ENCODE measurements at places on chromosomes 12 and 14.

DNA sequence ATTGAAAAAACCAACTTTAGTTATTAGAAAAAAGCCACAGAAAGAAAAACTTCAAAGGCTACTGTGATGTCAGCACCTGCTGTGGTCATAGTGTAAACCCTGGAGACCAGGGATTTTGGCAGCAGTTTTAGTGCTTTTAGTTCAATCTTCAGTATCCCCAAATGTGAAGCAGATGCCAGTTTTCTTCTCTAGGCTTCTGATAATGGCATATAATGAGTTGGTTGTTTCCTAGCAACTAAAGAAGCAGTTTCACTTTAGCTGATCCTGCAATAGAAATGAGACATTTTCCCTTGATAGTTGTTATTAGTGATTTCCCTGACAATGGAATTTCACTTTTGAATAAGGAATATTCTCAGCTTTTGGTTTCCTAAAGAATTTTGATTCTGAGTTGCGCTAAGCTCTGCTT is 131.2 kb downstream of the NUBPL start:
- no peak for DNase-seq

DNA sequence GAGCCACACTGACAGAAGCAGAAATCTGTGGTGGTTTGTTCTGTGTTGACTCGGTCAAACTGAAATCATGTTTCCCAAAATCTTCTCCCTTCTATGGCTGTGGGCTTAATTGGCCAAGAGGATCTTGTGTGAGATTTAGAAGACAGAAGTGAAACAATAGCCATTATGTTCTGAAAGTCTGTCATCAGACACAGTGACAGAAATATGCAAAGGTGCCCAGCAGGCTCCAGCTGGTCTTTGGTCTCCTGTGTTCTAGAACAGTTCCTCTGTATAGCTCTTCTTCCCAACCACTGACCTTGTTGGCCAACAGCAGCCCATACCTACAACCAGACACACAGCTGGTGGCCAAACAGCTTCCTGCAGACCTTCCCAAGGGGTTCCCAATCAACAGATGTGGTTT is 25.0 kb upstream of the COCH start:
- DNase-seq = no peak

DNA sequence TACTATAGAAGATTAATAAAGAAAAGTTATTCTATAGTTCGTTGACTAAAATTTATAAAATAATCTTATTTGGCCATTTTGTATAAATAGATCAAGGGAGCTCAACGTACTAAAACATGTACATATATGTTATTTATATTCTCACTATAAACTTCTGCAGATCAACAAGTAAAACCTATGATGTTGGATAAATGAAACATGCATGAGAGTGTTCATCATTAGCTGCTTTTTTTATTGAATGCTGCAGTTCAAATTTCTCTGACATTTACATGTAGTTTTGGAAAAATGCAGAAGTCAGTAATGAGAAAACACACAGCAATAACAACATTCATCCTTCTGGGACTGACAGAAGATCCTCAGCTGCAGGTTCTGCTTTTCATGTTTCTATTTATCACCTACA is at the start of gene OR6C68:
Gene OR6C68, plus strand, starts transcription at position 301 of the 400 bp plus-strand sequence. Its CDS starts 0 bp downstream, at position 301.
- DNase-seq = no peak

DNA sequence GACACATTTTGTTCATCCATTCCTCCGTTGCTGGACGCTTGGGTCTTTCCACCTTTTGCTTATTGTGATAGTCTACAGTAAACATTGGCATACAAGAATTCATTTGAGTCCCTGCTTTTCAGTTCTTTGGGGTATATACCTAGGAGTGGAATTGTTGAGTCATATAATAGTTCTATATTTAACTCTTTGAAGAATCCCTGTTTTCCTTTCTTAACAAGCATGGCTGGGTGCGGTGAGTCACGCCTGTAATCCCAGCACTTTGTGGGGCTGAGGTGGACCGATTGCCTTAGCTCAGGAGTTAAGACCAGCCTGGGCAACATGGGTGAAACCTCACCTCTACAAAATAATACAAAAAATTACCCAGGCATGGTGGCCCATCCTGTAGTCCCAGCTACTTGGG is 75.4 kb downstream of the CCDC92 start:
- DNase-seq = no peak

DNA sequence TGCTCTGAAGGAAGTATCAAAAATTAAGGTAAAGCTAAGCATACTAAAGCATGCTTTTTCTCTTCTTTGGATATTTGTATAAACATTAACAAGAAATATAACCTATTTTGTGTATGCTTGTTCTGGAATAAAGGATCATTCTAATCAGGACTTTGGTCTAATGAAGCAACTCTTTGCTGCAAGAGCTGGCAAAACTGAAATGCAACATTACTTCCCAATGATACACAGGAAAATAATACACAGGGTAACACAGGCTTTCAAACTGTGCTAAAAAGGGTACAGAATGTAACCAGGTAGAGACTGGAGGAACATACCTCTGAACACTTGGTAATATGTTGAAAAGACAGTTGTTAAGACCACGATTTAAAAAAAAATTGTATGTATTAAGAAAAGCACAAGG is 222.5 kb upstream of the DIO2 start:
- DNase-seq = no peak

DNA sequence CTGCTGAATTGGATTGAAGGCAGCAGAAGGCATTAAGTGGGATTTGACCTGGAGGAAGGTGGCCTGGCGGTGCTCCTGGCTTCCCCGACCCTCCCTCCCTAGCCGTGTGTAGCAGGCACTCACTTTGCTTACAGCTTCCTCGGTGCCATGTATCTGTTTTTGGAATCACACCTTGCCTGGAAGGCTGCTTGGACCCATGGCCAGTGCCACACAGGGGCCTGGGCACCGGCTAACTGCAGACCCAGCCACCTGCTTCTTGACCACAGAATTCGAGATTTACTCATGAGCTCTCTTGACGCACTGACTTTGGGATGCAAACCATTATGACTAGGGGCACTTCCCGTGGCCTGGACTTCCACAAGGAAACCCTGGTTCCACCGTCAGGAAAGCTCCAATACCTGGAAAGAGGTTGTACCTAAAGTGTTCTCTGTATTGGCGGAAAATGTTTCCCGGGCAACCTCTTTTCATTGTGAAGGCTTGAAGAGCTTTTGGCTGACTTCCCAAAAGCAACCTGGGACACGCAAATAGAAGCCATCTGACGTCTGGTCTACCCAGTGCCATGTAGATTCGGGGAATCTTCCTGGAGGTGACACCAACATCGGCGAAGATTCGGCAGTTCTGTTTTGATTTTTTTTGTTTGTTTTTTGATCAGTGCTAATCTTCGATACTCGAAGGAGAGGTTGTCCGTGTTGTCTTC is 125.6 kb upstream of the RTL1 start:
- no peak for DNase-seq

- DNase-seq = no peak
Observed at GRCh38 chr12:112734859-112735695, 56.5 kb upstream of the RPH3A start.

DNA sequence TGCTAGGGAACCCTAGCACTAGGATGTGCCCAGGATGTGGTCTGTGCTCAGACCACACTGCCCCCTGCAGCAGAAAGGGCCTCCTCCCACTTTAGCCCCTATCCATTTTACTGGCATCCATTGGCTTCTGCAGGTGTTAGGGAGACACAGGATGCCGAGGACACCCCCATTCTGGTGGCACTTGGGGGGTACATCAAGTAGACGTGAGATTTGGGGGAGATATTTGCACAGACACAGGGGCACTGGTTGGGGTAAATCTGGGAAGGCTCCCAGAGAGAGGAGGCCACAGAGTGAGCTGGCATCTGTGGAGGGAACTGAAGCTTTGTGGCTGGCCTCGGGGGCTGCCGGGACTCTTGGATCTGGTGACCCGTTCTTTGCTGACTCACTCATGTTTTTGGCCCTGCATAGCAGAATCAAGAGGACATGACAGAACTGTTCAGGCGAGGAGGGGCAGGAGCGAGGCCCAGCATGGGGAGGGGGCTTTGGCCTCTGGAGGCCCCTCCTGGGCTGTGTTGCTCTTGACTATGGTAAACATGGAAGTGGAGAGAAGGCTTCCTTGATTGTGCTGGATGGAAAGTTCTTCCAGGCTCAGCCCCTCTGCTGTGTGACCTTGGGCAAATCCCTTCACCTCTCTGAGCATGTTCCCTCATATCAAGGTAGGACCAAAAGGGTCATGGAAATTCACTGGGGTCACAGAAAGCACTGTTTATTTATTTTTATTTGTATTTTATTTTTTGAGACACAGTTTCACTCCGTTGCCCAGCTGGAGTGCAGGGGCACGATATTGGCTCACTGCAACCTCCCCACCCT is 1.8 kb downstream of the PLBD2 start:
- DNase-seq = no peak

DNA sequence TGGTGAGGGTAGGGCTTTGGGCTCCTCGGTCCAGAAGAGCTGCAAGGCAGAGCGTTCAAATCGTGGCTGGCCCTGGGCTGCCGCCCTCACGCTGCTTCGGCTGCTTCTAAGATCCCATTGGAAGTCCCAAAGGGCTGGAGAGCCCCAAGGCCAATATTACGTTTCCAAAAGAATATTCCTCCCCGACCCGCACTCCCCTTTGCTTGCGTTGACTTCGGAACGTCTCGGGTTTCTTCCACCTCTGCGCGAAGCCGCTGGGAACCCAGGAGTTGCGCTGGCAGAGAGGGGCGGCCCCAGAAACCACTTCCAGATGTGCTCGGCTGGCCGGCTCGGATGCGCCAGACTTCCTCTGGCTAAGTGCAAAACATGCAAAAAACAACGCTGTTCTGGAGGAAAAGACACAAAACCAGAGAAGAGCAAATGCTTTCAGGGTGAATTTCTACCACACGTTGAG is at the start of gene GLT8D2:
Gene GLT8D2, minus strand, starts transcription at position 285 of the 454 bp plus-strand sequence. CDS start 30,539 bp downstream, outside the sequence.
- peak; percentile 22 for DNase-seq

GRCh38 chr12:116443821-116444589 is 115.2 kb upstream of the MAP1LC3B2 start:
- DNase-seq = no peak

DNA sequence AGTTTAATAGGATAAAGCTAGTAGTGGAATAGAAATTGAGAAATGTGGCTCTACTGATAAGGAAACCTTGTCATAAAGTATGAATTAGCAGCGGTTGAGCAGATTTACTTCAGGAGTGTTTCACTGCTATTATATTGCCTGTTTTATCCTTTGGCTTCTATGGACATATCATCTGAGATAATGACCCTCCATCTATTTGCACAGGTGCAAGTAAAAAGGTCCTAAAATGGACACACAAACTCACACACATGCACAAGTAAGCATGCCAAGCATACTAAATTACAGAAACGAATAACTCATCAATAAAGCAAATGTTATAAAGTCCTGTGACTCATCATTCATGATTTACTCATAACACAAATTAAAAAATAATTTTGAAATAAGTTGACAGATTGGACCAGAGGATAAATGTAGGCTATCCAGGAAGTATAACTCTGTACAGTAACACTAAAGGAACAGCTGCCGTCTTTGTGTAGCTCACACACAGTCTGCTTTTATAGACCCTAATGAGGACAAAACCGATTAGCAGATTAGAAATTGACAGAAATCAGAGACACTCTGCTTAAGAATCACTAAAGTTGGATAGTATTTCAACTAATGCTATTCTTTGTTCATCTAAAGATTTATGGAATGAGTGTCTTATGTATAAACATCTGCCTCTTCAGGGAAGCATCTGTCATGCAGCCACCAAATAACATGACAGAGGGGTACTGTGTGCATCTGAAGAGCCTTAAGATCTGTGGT is 73.9 kb downstream of the SYT1 start:
- DNase-seq = no peak

DNA sequence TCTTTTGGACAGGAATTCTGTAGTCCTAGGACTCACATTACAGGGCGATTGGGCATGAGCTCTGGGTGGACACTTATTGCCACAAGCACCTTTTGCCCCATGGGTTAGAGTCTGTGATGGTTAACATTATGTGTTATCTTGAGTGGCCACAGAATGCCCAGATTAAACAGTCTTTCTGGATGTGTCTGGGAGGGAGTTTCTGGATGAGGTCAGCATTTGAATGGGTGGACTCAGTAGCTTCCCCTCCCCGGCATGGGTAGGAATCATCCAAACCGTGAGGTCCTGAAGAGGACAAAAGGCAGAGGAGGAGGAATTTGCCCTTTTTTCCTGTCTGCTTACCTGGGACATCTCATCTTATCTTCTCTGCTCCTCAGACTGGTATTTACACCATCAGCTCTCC is 85.6 kb downstream of the BMP4 start:
- no peak for DNase-seq

- no peak for DNase-seq
Observed at GRCh38 chr12:111457071-111457470, 51.3 kb downstream of the SH2B3 start.

DNA sequence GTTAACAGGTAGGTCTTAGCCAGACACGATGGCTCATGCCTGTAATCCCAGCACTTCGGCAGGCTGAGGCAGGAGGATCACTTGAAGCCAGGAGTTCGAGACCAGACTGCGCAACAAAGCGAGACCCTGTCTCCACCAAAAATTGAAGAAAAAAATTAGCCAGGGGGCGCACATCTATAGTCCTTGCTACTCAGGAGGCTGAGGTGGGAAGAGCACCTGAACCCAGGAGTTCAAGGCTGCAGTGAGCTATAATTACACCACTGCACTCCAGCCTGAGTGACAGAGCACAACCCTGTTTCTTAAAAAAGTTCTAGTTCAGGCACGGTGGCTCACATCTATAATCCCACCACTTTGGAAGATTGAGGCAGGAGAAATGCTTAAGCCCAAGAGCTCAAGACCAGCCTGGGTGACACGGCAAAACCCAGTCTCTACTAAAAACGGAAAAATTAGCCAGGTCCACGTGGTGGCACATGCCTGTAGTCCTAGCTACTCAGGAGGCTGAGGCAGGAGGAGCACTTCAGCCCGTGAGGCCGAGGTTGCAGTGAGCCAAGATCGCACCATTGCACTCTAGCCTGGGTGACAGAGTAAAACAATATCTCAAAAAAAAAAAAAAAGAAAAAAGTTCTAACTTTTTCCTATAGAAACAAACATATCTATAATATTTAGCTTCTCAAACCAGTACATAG is 9.1 kb downstream of the BAZ1A start:
- no peak for DNase-seq
